Ovary (tissue), 10 donors: ENCODE measurements at places on chromosomes 4 and X.

DNA sequence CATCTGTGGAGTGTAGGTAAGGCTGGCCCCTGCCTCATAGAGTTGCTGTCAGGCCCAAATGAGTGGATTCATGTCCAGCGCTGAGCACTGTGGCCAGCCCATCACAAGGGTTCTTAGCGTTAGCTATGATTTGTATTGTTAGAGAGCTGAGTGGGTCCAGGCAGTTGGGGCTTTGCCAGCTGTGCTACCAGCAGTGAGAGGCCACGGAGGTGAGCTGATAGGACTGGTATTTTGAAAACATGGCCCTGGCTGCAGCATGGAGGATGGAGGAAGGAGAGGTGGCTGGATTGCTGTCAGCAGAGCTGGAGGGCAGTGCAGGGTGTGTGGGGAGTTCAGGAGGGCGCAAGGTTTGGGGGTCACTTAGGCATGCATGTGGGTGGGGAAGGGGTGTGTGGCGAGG is 69.8 kb downstream of the PSAPL1 start:
- no peak for DNase-seq

GRCh38 chr4:76215077-76215476 is 1.5 kb upstream of the SCARB2 start:
- DNase-seq, result no peak

DNA sequence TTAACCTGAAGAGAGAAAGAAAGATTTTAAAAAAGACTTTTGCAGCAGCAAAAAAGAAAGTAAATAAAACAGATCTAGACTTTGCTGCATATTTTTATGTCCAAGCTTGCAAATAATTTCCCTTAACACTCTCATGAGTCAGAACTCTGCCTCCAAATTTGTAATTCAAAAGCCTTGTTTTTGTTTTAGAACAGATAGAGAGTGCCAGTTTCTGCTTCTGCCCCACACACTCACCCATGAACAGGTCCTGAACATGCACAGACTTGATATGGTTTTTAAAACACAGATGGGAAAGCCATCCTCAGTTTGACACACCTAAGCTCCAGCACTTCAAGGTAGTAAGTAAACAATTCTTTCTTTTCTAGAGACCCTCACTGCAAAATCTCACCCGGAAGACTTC is 39.7 kb upstream of the VCX3B start:
- no peak for DNase-seq

DNA sequence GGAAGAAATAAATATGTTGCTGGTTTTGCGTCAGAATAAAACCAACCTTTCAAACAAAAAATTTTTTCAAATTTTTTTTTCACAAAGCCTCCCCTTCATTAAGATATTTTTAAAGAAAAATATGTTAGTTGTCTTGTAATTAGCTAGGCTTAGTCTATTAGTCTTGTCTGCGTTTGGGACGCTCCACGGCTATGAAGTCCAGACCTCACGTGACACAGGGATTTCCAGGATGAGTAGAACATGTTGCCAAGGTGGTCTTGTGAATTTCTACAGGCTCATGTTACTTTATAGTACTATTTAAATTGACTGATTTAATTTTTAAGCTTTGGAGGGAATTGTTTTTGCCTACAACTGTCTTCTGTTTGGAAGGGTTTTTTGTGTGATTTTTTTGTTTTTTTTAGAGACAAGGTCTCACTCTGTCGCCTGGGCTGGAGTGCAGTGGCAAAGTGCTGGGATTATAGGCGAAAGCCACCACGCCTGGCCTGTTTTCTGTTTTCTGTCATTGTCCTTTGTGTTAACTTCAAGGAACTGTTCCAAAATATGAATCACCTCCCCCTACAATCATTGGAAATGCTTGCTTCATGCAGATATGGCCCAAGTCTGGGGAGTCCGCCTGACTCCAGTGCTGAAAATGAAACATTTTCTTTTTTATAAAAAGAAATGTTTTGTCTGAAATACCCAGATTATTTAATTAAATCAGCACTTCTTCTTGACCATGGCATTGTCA is 26.2 kb downstream of the TMEM144 start:
- DNase-seq, result no peak

GRCh38 chr4:25953740-25954139 is 39.7 kb downstream of the SMIM20 start:
- no peak for DNase-seq

GRCh38 chr4:74117024-74117534 is 18.1 kb upstream of the CXCL2 start:
- no peak for DNase-seq

GRCh38 chrX:40078489-40079227 is 19.1 kb downstream of the BCOR start:
- no peak for DNase-seq

DNA sequence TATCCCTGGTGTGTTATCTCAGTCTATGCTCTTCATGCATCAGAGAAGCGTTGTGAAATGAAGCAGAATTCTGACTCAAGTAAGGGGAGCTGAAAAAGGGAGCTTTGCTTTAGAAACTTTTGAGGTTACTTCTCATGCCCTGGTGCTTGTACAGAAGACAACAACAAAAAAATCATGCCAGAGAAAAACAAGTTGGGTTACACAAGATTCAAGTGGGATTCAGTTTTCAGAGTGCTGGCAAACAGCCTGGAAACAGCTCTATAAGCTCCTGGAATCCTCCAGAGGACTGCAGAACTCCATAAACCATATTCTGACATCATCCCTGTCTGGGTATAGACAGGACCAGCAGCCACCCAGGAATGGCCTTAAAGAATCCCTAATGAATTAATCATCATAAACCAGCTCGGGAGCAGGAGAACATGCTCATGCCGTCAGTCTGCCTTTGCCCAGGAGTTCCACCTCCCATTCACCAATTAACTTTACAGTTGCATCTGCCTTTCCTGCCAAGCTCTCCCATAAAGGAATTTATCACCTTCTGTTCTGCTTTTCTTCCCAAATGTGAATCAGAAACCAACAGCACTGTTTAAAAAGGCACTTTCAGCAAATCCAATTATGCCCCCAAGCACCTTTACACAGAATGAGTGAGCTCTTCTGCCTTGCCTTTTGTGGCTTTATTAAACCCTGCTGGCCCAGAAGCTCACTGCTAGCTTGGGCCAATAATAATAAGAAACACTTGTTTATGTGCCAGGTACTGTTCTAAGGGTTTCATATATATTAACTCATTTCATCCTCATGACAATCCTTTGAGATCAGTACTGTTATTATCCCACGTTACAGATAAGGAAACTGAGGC is 54.5 kb upstream of the FBXW7 start:
- no peak for DNase-seq

DNA sequence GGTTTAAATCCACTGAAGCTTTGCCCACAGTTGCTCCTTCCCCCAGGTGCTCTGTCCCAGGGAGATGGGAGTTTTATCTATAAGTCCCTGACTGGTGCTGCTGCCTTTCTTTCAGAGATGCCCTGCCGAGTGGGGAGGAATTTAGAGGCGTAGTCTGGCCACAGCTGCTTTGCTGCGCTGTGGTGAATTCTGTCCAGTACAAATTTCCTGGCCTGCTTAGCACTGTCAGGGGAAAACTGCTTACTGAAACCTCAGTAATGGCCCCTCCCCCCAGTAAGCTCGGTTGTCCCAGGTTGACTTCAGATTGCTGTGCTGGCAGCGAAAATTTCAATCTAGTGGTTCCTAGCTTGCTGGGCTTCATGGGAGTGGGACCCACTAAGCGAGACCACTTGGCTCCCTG is 40.1 kb downstream of the UGT2B17 start:
- no peak for DNase-seq

DNA sequence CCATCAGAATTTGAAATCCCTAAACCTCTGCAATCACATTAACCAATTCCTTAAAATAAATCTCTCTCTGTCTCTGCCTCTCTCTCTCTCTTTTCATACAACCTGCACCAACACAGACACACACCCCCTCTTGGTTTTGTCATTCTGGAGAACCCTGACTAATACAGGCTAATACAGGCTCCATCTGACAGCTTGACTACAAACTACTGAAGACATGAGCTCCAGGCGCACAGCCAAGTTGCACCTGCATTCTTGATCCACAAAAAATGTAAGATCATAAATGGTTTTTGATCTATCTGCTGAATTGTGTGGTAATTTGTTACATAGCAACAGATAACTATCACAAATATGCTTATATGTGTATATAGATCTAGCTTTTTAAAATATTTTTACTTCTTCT is 2414.2 kb downstream of the PCDH7 start:
- DNase-seq, result no peak

DNA sequence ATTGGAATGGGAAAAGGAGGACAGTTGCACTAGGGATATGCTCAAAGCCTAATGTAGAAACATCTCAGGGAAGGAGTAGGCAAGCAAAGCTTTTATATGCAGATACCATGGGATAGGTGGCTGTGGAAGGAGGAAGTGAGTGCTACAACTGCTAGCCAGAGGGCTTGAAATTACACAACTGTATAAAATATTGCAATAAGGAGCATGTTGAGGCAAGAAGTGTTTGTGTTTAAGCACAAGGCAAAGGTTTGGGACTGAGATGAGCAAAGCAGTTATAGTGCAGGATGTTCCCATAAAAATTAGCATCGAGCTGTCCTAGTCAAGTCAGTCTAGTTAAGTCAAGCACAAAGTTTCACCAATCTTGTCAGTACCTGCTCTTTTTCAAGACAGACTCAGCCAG is 35.6 kb upstream of the DCAF8L1 start:
- DNase-seq, result no peak

GRCh38 chrX:11266573-11267003 is 26.6 kb upstream of the AMELX start:
- no peak for DNase-seq

DNA sequence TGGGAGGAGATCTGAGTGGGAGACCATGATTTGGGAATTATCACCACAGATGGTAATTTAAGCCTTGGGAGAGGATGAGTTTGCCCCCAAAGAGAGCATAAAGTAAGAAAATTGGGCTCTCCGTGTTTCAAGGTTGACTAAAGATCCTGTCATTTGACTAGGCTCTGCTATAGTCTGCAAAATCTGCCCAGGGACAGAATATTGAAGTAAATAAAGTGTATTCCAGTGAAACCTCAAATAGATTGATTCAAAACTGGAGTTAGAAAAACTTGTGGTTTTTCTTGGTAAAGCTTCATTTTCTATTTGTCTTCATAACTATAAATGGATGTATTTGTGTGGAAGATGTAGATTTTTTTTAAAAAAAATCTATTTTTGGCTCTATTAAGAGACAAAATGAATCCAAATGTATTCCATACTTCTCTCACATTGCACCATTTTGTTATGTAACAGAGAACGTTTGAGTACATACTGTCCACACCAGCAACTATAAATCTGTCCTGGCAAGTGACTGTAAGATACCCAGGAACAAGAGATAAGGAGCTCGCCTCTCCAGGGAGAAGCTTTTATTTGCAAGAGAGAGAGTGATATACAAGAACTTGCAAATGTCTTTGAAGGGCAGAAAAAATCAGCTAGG is 170.2 kb downstream of the CBR4 start:
- DNase-seq, result no peak

DNA sequence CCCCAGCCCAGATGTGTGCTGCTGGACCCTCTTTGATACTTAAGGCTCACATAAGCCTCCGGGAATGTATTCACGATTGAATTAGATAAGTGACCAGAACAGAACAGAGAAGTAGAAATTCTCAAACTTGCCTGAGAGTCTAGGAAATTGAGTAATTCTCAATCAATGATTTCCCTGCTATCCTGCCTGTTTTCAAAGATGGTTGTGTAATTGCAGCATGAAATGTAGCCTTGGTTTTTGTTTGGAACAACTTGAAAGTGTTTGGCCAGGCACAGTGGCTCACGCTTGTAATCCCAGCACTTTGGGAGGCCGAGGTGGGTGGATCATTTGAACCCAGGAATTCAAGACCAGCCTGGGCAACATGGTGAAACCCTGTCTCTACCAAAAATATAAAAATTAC is 41.2 kb downstream of the TNIP2 start:
- DNase-seq, result peak; percentile 8

DNA sequence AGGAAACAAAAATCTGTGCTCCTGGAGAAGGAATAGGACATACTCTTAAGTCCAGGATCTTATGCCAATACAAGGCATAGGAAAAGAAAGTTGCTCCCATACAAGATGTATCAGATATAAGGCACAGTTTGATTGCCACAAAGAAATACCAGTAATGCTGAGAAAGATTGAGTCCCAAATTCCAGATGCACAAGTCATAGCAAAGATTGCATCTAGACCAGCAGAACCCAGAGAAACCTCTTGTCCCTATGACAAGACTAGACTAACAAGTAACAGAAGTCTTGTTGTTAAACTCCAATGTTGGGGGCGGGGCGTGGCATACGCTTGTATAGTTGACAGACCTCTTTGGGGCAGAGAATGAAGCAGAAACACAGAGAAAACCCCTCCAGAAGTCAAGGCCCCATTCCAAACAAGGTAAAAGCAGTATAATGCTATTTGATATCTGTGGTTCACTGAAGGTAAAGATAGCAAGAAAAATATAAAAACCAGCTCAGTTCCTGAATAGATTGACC is 671.5 kb upstream of the GRIA3 start:
- no peak for DNase-seq

GRCh38 chr4:184399512-184399908 is 74.8 kb downstream of the IRF2 start:
- peak; percentile 43 for DNase-seq

- no peak for DNase-seq
Observed at GRCh38 chr4:86043755-86044592, 315.9 kb downstream of the MAPK10 start.

DNA sequence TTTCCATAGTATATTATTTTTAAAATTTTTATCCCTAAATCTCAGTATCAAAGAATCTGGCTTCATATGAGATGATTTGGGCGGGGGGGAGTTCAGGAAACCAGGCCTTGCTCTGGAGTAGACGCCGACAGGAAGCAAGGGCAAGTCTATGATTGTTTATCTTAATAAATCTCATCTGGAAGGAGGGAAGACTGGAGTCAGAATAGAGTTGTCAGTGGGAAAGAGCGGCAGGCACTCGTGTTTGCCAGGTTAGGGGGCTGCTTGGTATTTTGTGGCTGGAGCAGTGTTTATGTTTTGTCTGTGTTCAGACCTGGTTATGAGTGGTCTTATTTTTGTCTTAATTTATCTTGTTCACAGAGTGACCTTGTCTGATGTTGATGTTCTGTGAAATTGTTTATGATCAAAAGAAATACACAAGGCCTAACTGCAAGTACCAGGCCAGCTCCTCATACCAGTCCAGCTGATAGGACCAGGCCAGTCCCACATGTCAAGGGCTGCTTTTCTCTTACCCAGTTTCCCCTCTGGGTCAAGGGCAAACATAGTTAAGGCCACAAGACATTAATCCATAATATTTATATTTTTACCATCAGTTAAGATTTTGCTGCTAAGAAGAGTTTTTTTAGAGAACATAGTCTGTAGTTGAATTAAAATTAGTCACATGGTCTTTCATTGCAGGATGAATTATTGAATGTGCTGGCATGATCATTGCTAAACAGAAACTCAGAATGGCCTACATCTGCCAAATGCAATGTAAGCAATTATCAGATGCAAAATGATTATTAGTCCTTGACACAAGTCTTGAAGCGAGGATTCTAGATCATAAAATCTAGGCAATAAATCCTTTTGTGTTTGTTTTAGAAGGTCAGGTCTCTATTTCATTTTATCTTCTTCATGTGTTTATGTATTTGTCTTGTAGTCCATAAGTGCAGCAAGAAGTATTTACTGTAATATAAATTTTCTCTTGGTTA is 176.5 kb downstream of the GASK1B start:
- DNase-seq, result no peak

- DNase-seq, result peak; percentile 49
Observed at GRCh38 chrX:20265726-20266681, 705 bp downstream of the RPS6KA3 start.

GRCh38 chrX:141468940-141469339 is 115.6 kb downstream of the SPANXA1 start:
- no peak for DNase-seq

- no peak for DNase-seq
Observed at GRCh38 chrX:64202808-64203325, 2.6 kb downstream of the AMER1 start.

GRCh38 chr4:32135642-32136041 is 1415.5 kb downstream of the PCDH7 start:
- DNase-seq, result no peak

GRCh38 chr4:166594326-166594946 is 639.9 kb downstream of the SPOCK3 start:
- no peak for DNase-seq
